T-helper 2 cell treated with Interferon-gamma antibody and Interleukin-4, amounts not matched to agents 5 μg/mL and 100 μg/mL, for 36 hours (primary cell): ENCODE measurements at places on chromosomes 7 and 10.

DNA sequence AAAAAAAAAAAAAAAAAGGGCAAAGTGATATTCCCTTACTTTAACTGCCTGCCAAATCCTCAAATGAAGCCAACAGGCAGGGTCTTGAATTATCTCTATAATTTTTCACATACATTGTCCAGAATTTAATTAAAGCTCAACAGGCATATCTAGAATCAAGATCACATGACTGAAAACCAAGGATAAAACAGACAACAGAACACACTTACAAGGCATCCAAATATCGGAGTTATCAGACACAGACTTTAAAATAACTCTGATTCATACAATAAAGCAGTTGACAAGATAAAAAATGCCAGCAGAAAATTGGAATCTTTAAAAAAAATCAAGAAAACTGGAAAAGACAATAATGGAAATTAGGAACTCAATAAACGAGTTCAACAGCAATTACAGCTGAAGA, 10.7 kb downstream of the CYTH3 start:
- DNase-seq = no peak

DNA sequence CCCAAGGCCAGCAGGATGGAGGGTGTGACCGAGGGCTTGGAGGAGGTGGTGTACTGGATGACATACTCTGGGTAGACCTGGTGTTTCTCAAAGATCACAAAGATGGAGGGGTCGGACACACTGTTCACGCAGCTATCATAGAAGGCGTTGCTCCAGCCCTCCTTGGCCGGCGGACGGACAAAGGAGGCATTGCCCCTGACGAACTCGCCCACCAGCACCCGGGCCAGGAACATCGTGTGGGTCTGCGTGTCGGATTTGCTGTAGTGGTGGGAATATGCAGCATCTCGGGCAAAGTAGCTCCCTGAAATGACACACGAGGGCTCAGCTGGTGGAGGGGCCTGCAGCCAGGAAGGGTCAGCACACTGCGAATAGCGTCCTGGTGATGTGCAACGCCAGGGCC, 38.2 kb downstream of the PARP12 start:
- no peak for DNase-seq

GRCh38 chr10:91909117-91909677, at the start of gene FGFBP3:
Gene FGFBP3 (minus strand): TSS chr10:91909486. CDS start chr10:91908969, 517 bp downstream.
- peak; percentile 20 for DNase-seq

DNA sequence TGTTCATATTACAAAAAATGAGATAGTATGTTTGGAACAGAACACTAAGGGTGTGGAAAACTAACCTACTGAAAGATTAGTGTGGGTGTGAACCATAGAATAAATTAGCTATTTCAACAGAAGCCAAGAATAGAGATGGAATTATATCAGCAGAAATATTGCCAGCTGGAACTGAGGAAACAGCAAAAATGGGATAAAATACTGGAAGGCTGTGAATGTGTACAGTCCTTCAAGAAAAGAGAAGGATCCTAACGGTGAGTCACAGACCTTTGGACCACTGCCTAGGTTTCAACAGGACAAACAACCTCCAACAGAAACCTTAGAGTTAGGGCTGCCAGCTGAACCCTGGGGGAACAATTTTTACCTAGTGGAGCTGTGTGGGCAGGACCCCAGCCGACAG, 395.0 kb downstream of the ZWINT start:
- no peak for DNase-seq

DNA sequence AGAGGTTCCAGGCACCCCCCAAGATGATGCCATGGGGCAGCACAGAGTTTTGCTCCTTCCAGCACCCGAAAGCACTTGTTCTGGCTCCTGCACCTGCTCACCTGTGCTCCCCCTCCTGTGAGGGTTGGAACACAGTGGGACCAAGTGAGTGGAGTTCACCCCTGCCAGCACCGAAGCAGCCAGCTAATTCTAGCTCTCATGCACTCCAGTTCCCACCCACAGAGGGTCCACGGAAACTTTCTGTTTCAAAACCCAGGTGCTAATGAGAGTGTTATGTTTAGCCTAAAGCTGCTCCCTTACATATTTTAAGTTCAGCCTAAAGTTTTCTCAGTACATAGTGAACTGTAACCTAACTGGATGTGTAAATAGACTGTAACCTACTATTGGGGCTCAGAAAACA, 42.6 kb upstream of the SLC35G1 start:
- DNase-seq = no peak

- DNase-seq = no peak
Observed at GRCh38 chr10:34908481-34908880, 93.4 kb upstream of the PARD3 start.

DNA sequence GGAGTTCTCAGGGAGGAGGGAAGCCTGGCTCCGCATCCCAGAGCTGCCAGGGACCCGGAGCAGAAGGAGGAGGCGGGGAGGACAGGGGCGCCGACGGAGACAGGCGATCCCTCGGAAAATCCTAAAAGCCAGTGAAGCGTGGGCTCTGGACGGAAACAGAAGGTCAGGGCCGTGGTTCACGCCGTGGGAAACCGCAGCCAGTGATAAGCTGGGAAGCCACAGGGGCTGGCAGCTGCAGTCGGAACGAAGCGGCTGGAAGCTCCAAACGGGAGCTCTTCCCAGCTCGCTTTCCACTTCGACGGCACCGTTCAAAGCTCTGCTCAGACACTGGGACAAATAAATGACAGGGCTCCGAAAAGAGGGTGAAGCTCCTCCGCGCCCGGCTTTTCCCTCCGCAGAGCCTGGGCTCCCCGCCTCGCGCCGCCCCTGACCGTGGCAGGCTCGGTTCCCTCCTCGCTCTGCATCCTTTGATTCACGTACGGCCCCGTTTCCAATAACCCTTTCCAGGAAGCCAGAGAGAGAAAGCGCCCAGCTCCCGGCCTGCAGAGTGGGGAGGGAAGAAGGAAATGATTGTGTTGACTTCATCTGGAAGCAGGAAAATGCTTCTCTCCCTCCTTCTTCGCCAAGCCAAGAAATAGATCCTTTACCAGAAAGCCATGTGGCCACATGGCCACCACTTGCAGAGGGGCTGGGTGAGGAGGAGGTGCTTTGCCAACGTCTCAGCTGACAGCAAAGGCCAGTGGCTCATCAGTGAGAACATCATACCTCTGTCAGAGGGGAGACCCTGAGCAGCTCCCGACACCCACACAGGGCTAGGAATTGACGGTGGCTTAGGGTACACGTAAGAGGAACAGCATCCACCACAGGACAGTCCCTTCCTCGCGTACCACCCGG, 57.4 kb downstream of the ADRB1 start:
- DNase-seq = no peak

- peak; percentile 62 for DNase-seq
Observed at GRCh38 chr10:43304687-43305333, 37.9 kb upstream of the RASGEF1A start.

DNA sequence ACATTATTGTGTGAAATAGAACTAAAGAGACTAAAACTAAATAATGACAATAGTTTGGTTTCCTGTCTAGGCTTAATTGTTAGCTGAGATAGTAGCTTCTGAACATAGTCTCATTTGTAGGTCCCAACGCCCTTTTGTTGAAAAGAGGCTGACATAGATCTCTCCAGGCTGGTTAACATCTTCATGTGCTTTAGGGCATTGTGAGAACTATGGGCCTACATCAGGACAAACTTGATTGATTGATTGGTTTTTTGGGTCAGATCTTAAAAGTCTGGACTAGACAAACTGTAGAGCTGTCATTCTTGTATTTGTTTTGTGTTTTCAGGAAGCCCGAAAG, 869 bp downstream of the CHCHD1 start:
- no peak for DNase-seq

DNA sequence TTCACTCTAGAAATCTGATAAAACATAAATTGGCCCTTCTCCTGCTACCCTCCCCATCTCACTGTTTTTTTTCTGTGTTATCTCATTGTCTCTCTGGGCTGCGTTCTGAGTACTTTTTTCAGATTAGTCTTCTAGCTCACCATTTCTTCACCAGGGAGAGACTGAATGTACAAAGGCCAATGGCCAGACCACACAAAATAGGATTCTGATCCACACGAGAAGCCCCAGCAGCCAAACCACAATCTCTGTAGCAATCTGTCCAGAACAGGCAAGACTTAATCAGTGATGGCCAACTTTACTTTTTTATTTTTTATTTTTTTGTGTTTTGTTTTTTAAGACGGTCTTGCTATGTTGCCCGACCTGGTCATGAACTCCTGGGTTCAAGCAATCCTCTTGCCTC, 55.9 kb upstream of the PAPSS2 start:
- no peak for DNase-seq

- no peak for DNase-seq
Observed at GRCh38 chr10:78296785-78297184, 263.1 kb downstream of the RPS24 start.

DNA sequence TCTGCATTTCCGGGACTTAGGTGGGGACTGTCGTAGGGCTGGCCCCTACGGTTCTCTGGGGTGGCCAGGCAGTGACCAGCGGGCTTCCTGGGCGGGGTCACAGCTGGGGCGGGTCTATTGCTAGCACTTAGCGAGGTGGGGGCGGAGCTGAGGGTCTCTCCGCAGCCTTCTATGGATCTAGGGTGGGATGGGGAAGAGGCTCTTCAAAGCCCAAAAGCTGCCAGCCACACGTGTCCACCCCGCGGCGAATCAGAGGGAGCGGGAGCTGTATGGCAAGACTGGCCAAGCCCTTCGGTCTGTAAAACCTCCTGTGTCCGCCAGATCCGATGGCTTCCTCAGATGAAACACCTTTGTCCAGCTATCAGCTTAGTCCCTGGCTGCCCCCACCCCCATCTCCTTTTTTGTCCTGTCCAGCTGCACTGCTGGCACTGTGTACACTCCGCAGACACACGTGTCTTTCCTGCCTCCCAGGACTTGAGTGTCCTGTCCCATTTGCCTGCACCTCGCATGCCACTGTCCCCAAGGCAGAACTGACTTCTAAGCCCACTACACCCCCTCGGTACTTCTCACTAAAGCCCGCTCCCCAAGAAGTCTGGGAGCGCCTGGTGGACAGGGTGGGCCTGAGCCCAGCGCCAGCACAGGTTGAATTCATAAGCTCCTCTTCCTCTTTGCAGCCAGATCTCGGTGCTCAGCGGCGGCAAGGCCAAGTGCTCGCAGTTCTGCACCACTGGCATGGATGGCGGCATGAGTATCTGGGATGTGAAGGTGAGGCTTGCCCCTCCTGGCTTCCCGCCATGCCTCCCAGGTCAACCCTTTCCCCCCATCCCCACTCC, 14.8 kb downstream of the PDAP1 start:
- no peak for DNase-seq

- DNase-seq = no peak
Observed at GRCh38 chr10:53453196-53453595, 680.6 kb upstream of the MBL2 start.

DNA sequence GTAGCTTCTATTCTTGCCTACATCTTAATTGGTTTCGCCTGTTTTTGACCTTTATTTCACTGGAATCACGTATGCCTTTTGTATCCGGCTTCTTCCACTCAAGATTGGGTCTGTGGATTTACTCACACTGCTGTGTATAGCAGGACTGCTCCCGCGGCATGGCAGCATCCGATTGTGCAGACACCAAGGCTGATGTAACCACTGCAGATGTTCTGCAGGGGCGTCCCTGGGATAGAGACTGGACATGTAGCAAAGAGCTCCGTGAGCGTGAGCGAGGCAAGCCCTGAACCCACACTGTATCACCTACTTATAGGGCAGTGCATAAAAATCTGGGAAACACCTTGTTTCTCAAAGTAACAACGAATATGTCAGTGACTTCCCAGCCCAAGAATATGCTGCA, 11.4 kb upstream of the IDI2 start:
- DNase-seq = no peak

DNA sequence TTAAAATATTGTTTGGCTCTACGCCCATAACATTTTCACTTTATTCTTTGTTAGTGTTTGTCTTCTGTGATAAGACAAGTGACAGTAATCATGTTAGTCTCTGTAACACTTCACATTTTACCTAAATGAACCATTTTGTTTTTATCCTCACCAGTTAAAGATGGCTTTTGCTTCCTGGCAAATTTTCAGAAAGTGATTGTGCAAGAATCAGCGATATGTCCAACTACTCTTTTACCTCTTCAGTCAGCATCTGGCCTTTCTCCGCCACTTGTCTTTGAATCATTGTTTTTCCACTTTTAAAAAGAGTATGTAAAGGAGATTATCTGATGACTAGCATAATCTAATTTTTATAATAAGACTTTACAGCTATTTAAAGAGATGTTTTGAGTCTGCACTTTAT, 3.5 kb downstream of the DGKB start:
- DNase-seq = no peak

- DNase-seq = no peak
Observed at GRCh38 chr7:100189061-100189460, 11.3 kb downstream of the STAG3 start.

DNA sequence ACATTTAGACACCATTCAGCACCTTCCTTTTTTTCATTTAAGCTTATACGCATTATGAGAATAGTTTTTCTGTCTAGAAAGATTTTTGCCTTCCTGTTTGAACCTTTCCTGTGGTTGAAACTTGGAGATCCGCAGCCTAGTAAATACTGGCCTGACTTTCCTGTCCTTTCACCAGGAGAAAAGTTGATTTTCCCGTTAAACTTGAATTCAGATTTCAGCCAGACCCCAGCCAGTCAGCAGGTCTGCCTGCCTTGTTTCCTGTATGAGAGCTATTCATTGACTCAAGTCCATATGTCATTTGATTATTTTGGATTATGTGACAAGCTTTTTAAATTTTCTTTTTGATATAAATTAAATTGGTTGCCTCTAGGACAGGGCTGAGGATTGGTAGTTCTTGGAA, 71.5 kb downstream of the EVX1 start:
- no peak for DNase-seq

DNA sequence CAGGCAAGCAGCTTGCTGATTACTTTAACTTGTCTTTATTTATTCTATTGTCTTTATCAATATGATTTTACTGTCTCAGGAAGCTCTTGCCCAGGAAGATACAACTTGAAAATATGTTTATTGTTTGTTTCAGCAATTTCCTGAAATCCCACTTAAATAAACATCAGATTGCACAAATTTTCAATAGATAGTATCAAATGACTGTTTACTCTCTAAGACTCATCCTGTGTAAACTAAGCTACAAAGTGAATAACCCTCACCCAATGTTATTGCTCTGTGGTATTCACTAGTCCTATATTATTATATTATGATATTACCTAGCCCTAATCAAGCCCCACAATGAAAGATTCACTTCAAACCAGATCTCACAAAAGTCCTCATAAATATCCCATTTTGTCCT, 130.4 kb upstream of the HPS1 start:
- DNase-seq = no peak

GRCh38 chr10:53111529-53111928, 338.9 kb upstream of the MBL2 start:
- DNase-seq = no peak

DNA sequence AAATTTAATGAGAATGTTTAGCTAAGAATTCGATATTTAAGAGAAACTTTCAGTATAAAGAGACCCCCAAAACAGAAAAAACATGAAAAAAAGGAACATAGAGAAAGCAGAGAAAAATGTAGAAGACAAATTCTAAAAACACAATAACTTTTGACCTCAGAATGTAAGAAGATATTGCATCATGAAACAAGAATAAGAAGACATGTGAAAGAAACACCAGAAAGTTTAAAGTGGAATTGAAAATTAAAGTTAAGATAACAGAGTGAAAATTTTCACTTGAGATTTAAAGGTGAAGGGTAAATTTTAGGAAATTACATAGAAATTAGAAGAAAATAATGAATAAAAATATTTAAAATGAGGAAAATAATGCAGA, 78.2 kb upstream of the FAM3C start:
- no peak for DNase-seq
